D341Med (cell line): ENCODE measurements at places on chromosomes 16 and 17.

DNA sequence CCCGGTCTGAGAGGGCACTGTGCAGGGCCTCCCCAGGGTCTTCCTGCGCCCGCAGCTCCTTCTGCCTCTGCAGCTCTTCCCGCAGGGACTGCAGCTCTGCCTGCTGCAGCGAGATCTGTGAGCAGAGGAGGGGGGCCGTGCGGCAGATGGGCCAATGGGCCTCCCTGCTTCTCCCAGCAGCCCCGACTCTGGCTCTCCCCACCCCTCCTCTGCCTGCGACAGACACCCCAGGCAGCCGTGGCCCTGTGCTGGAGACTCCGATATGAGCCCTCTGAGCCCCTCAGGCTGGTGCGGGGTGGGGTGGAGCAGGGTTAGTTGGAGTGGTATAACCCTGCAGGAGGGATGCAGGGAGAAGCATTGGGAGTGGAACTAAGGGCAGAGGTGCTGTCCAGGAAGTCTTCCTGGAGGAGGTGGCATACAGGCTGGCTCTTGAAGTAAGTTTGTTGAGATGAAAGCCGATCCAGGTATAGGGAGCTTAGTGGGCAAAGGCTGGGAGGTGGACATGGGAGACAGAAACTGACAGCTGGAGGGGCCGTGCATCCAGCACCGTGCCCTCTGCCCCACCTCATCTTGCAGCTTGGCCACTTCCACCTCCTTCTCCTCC is 5.0 kb downstream of the THOC6 start:
- no peak for DNase-seq

DNA sequence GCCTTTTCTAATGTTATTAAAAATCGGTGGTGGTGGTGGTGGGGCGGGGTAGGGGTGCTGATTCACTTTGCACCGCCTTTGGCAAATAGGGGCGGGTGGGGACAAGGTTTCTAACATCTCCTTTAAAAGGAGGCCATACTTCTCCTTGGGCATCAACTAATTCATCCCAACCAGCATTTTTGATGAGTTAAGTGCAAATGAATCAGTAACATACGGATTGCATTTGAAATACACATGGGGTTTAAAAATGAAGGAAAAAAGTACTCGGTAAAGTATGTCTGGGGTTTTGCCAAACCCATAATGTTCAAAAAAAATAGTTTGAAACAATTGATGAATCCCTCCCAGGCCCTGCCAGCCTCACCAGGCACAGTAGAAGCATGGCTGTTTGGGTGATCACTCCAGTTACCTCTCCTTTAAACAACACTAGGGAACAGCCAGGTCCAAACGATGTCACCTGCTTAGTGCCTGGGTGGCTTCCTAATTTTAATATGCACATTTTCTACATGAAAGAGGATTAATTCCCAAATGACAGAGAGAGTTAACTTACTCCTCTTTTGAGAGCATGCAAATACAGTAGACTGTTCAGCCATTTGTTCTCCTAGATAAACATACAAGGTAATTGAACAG is 107.2 kb downstream of the ANKFN1 start:
- no peak for DNase-seq

DNA sequence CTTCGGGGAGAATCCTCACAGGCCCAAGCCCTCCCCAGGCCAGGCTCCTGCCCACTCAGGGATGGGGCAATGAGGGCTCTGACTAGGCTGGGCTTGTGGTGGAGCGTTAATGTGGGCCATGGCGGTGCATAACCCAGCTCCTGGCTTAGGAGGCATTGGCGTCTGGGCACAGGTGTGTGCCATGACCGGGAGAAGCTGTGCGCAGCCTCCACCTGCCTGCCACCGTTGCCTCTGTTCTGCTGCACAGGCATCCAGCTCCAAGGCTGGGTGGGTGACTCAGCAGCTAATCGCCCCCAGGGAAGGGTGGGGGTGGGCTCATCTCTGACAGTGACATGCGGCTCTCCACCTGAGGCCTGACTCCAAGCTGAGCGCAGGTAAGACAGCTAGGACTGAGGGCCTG is 3.5 kb upstream of the ARHGAP27 start:
- peak; percentile 31 for DNase-seq

DNA sequence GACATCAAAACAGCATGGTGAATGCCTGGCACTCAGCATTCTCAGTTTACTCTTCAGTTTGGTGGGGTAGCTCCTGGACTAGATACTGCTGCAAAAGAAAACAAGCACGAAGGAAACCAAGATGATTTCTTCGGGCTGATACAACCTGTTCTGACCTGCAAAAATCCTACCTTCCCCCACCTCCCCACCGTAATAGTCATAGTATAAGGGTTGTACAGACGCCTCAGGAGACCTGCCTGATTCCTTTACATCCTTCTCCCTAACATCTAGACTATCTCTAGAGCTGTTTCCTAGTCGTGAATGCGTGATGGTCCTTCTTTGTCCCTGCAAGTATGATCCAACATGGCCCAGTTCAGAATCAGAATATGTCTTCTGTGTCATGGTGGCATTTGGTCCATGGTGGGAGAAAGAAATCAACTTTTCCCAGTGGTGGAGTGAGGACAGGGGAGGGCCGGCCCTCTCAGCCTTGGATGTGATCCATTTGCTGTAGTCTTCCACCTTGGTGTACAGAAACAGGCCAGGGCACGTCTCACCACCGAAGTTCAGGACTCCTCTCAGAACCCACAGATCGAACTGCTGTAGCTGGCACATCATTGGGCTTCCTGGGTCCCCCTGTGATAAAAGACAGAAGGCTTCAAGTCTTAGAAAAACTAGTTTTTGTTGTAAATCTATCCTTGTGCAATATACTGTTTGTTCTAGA is 14.5 kb downstream of the PRSS54 start:
- DNase-seq, result no peak

GRCh38 chr17:76989519-76989918 is 121.3 kb downstream of the MGAT5B start:
- DNase-seq, result no peak

DNA sequence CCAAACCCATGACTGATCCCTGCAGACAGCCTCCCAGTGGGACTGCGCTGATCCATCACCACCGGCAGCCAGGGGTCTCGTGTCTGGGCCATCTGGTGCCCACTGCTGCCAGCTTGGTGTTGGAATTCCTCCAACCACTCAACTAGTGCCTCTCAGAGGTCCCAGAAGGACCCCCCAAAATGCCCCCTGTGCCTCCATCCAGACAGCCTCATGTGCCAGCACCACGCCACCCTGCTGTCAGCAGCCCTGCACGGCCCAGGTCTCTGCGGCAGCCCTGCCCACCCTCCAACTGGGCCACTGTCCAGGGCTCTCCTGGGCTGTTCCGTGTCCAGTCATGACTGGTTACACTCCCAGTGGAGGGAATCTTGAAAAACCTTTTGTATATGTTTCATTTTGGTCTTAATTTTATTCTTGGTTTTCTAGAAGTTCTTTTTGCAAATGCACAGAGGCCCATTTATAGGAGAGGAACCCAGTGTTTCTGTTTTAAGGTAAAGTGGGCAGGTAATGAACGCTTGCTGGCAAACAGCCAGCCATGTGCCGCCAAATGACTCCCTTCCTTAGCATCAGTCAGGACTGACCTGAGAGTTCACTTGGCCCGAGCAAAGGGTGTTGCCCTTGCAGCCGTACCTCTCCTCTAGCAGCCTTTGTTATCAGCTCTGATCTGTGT is 34.6 kb downstream of the GRIN2C start:
- no peak for DNase-seq

GRCh38 chr16:78142788-78143187 is 43.3 kb downstream of the WWOX start:
- DNase-seq, result no peak

DNA sequence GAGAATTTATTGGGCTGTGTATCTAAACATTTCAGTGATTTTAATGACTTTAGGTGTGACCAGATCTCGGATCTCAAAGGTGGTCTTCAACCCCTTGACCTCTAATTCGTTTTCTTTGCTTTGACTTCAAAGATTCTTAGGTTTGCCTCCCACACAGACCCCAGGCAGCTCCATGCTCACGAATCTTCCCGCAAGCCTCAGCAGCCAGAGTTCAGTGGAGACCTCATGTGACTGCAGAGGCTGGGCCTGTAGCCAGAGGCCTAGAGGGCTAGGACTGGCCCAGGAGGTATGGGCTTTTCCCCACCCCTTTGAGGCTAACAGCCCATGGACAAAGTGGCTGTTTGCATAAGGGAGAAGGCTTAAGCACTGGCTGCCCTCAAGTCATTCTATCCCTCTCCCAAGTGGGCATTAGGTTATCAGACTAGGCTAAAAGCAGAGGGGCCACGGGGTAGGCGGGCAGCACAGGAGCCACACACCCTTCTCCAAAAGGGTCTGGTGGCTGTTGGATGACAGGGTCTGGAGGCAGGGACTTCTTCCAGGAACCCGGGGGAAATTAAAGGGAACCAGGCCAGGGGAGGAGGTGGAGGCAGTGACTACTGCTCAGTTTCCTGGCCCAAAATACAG is 3.0 kb downstream of the HIRIP3 start:
- DNase-seq, result no peak

GRCh38 chr17:8994319-8994718 is 27.0 kb upstream of the NTN1 start:
- DNase-seq, result peak; percentile 43

DNA sequence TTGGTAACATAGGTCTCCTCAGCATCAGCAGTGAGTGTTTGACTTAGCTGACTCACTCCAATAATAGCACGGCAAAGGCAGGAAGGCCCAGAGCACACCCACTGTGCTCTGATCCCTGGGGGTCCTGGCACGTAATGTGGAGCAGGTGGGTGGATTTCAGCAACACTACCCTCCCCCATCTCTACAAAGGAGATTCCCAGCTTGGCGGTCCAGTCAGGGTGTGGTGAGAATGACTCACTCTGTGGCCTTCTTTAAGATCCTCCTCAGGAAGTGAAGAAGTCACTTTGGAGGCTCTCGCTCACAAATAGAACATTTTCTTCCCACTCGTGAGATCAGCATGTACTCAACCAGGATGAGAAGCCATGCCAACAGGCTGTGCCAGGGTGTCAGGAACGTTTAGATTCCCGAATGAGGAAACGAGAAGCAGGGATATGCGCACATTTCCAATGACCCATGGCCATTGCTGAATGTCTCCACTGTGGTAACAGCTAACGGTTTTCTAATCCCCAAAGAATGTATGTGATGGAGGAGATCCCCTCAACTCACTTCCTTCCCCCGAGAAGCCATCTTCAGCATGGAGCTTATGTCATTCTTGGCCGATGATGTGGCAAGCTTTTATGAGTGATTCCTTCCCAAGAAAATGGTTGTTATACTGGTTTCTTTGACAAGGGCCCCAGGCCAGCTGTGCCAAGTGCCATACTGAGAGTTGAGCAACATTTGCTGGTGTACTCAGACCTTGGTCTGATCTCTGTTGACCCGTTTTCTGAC is 365.2 kb downstream of the C16orf95 start:
- DNase-seq, result no peak

DNA sequence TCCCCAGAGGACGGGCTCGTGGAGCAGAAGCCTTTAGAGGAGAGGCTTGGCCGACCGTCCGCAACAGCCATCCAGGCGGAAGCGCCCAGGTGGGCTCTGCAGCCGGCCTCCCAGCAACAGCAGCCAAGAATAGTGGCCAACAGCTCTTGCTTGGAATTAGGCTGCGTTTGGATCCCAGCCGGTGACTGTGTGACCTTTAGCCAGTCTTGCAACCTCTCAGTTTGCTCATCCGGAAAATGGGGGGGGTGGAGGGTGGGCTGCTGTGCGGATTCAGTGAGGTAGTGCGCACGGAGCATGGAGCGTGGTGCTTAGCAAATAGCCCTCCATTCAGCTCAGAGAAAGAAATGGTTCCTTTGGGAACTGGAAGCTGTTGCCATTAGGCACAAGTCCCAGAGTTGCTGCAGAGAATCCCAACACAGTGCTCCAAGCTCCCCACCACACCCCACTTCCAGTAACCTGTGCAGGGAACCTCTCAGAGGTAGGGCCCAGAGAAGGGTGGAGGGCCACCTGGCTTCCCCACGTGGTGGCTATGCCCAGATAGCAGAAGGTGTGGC is 46.7 kb downstream of the RTN4RL1 start:
- DNase-seq, result no peak

GRCh38 chr16:7363422-7364417 is 31.1 kb downstream of the RBFOX1 start:
- no peak for DNase-seq

DNA sequence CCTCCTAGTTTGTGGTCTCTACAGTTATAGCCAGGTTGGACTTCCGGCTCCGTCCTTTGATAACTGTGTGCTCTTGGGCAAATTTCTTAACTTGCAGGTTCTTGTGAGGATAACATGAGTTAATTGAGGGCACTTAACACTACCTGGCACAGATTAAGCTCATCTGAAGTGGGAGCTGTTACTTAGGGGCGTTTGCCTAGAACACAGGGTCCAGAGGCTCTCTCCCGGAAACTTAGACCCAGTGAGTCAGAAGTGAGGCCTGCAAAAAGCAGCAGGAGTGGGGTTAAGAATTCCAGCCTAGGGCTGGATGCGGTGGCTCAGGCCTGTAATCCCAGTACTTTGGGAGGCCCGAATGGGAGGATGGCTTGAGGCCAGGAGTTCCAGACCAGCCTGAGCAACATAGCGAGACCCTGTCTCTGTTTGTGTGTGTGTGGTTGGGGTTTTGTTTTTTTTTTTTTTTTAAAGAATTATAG is 1.4 kb downstream of the MVP start:
- DNase-seq, result no peak

DNA sequence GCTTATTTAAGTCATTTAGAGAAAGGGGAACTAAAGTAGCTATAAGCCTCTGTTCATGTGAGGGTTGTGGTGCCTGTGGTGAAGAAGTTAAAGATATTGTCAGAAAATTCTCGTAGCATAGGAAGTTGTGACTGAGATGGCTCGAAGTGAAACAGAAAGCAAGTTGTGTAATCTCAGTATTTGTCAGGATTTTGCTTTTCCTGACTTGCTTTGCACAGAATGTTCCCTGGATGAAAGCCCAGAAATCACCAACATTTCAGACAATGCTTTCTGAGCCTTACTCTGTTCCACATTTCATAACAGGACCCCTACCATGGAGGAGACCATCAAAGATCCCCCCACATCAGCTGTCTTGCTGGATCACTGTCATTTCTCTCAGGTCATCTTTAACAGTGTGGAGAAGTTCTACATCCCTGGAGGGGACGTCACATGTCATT is 10.6 kb downstream of the CALCOCO2 start:
- DNase-seq, result no peak

DNA sequence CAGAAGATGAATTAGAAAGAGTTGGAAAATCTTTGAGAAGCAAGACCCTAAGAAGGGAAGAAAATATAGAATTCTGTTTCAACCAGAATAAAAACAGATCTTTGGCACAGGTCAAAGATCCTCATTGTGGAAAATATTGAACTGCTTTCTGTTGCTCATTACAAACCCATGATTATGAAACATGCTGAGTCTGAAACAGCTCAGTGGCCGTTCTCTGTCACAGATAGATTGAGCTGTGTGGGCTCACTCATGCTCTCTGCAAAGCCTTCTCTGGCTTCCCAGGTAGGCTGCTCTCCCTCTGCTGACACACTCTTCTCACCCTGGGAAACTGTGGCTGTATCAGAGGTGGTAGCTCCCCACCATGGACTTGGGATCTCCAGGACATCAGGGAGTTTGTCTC is 3.4 kb upstream of the KRT38 start:
- no peak for DNase-seq

GRCh38 chr16:70432356-70432722 is 6.6 kb downstream of the ST3GAL2 start:
- DNase-seq, result no peak
